Nucleus accumbens (tissue), 56 donors: ENCODE measurements at places on chromosomes 1 and 21.
A peak's percentile ranks its signal among the peaks of the same experiment; 100 is the strongest.

DNA sequence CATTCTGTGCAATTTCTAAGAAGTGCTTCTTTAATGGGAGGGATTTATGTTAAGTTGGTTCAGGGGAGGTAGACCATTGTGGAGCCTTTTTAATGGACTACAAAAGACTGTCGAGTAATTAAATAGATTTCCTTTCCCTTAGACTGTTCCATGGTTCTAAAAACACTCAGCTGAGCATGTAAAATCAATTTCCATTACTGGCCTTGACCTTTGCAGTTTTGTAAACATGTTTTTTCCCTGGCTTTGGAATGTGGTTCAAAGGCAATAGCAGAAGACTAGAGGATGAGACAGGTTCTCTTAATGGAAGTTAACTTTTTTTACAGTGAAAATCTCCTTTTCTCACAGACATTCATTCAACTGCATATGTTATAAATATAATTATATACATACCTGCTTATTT lies 37.6 kb upstream of the BTG3 start:
- no peak for DNase-seq

- DNase-seq, result no peak
Observed at GRCh38 chr1:162141281-162142054, 72.0 kb downstream of the NOS1AP start.

DNA sequence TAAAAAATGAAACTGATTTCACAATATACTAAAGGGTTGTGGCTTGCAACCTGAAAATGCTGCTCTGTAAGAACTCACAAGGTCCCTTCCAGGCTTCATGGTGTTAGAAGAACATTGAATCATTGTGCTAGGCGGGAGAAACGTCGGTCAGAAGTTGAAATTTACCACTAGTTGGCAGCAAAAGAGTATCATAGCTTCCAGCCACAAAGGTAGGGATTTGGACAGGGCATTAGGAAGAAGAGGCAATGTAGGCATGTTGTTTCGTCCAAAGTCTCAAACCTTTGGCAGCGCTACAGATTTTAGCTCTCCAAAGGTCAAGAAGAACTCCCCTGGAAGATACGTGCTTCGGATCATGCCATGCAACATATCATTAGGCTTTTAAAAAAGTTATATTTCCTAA lies 62.5 kb upstream of the ZP4 start:
- DNase-seq, result no peak

DNA sequence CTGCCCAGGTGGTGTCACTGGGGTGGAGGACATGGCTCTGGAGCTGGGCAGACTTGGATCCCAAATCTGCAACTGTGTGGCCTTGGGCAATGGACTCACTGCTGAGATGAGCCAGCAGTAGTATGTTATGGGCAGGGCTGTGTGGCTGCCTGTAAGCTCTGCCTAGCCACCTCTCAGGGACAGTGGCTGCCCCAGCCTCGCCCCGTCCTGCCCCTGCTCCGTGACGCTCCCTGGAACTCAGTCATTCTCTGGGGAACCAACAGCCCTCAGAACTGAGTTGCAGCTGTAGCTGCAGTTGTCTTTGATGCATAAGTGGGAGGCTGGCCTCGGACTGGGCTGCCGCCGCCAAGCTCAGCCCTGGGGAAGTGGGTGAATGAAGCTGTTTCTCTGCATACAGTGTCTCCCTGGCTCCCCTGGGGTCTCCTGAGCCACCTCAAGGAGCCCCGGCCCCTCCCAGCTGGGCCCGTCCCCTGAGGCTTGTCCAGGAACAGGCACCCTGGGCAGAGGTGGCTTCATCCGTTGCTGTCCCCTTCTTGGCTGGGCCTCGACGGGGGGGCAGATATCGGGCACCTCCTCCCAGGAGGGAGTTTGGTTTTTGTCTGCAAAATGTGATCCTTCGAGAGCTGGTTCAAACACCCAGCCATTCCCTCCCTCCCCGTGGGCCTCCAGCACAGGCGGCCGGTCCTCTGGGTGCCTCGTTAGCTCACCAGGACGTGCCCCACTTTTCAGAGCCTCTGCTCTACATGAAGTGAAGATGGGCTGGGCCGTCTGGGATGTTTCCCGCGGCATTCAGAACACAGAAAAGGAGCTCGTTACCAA lies 26.2 kb upstream of the PLCH2 start:
- no peak for DNase-seq

GRCh38 chr1:228359613-228360532 lies 46.8 kb downstream of the TRIM11 start:
- no peak for DNase-seq

- no peak for DNase-seq
Observed at GRCh38 chr1:246592695-246593094, 26.4 kb downstream of the CNST start.

- DNase-seq, result no peak
Observed at GRCh38 chr1:178122283-178122682, 28.4 kb downstream of the RASAL2 start.

DNA sequence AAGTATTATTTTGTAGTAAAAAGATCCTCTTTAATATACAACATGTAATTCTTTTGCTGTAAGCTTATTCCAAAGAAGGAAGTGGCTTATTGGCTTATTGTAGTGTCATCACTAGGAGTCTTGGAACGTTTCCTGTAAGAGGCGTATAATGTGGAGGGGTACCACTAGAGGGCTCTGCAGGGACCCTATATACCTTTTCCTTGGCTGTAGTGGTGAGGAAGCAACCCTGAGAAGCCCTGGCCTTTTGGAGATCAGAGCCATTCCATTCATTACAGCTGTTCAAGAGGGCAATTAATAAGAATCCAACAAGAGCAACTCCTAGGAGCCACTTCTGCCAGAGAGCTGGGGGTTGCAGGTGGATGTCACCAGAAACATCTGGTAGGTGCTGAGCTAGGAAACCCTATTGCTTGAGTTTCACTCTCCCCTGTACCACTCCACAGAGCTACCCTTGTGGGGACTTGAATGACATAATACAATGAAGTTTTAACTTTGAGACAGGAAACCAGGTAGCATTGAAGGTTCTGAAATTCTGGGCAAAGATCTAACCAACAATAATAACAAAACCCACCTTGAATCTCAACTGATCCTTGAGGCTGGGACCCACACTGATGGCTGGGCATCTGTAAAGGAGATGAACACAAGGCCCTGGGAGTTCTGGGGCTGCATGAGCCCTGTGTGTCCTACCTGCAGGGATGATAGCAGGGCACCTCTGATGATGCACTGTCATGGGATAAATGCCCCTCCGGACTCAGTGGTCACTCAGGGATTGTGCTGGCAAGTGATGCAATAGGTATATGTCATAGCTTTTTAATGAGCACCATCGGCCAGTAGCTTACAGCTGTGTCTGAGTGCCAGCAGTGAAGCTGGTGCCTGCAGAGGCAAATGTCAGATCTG lies 160.2 kb upstream of the COA6 start:
- no peak for DNase-seq

GRCh38 chr1:234246638-234247116 lies 126.6 kb upstream of the COA6 start:
- no peak for DNase-seq

- no peak for DNase-seq
Observed at GRCh38 chr1:85325920-85326319, 49.5 kb upstream of the BCL10 start.

- no peak for DNase-seq
Observed at GRCh38 chr1:217626321-217626720, 4.6 kb downstream of the GPATCH2 start.

DNA sequence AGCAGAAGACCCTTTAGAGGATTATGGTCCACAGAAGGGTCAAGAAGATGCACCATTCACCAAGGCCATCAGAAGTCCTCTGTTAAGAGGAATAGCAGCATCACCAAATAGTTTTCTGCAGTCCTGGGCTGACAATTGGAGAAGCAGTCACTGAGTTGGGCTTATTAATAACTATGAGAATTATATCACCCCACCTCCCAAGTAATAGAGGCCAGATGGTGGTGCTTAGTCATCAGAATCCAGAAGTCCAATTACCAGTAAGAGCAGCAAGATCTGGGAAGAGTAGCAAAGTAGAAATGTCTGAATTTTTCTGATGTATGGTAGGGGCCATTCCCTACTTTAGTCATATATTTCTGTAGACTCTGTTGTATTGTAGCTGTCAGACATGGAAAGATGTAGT lies 6.1 kb upstream of the PSMA5 start:
- DNase-seq, result no peak

DNA sequence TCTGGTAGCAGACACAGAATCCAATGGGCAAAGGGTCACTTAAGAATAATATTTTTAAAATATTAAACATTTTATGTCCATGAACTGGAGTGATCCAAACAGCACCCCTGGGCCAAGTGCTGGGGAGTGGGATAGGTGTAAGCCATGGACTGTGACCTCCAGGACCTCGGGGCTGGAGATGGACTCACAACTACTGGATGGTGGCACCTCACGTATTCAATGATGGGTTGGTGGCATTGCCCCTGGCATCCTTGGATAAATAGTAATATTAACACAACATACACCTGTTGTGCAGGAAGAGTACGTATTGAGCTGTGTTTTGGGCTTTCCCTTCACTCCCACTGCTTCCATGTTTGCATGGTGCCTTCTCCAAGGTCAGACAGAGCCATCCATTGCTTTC lies 39.3 kb upstream of the TENT5C start:
- DNase-seq, result no peak

GRCh38 chr1:13808729-13809131 lies 108.7 kb downstream of the PRDM2 start:
- no peak for DNase-seq

DNA sequence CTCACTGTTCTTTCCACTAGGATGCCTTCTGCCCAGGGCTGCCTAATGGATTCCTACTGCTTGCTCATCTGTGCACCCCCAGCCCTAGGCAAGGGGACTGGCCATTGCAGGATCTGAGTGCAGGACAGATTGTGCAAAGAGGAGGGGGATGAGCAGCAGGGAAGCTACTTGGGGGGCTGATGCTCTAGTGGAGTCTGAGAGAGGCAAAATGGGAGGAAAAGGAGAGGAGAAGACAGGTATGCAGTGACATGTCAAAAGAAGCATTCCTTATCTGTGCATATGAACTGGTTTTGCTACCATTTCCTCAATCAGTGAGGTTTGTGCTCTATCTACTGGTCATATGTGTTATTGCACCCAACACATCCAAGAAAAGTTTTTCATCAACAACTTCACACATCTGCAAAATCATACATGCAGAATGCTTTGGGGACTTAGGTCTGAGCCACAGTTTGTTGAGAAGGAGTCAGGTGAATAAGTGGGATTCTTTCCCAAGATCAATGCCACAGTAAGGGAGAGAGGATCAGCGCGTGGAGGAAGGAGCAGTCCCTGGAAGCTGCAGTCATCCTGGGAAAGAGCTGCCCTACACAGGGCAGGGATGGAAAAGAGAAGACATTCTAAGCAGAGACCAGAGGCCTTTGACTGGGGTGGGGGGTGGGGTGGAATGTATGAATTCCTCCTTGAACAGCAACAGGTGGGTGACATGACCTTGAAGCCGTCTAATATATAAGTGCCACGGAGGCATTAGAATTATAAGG lies 14.4 kb downstream of the SLC5A9 start:
- no peak for DNase-seq

GRCh38 chr1:157505481-157506272 lies 46.6 kb downstream of the FCRL5 start:
- DNase-seq, result peak; percentile 15

DNA sequence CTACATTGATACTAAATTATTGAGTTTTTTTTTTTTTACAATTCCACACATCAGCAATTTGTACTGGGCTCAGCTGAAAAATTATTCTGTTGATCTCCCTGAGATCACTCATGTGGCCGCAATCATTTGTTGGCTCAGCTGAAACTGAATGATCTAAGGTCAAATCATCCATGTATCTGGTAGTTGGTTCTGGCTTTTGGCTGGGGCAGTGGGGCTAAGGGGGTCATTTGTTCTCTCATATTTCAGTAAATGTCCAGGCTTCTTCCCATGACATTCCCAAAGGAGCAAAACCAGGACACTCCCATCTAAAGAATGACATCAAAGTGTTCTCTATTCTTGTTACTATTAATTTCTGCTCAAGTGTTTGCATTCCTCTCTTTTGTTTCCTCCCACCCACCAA lies 806.7 kb upstream of the ADGRL2 start:
- no peak for DNase-seq

- DNase-seq, result no peak
Observed at GRCh38 chr1:221106616-221107015, 227.4 kb downstream of the HLX start.

- no peak for DNase-seq
Observed at GRCh38 chr1:39928809-39929587, 25.9 kb upstream of the MFSD2A start.

- no peak for DNase-seq
Observed at GRCh38 chr1:117473063-117473462, 105.8 kb downstream of the MAN1A2 start.

GRCh38 chr1:96074422-96074821 lies 647.2 kb upstream of the PTBP2 start:
- DNase-seq, result no peak

DNA sequence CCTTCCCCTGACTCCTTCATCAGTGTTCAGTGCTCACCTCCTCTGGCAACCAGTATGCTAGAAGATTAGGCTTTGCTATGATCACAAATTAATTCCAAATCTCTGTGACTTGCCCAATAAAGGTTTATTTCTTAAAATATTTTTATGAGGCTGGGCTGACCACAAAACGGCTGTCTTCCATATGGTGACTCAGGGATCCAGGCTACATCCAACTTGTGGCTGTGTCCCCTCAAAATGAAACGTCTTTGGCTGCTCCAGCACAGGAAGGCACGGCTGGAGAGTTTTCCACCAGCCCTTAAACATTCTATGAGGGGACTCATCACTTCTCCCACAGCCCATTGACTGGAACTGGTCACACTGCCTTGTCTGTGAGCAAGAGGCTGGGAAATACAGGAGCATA lies 131.5 kb downstream of the HUNK start:
- DNase-seq, result no peak

DNA sequence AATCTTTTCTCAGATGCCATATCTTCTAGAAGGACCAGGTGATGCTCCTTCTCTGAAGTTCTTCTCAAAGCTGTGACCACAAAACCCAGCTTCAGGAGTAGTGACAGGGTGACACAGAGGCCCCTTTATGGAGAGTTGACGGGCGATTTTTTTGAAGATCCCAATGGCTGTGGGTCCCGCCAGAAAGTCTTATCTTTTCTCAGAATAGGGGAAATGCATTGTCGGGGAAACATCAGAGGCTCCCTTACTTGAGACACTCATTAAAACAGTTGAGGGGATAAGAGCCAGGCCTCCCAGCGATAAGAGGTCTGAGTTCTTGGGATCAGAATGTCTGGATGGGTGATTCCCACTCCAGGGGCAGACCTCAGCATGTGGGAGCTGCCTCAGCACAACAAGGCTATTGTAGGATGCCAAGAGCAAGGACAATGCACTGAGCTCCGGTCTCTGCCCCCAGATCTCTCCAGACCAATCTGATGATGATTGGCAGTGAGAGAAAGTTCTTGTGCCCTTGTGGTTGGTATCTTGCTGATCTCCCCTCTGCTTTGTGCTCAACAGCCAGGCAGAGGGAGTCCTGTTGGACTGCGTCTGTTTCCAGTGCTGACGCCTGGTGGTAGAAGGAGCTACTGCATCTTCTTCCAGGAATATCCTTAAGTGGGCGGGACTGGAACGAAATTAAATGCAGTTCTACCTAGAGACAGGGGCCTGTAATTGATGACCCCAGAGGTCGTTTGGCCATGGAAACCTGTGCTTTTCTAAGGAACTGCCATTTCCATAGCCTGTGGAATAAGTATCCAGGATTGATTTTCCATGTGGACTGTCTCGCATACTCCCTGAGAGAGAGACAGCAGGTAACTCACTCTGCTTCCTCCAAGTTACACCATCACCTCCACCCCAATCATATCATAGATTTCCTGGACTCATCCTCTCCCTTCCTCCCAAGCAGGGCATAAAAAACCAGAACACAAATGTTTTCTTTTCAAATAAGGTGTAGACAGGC lies 6.8 kb upstream of the ACKR1 start:
- DNase-seq, result no peak
